ENCODE measurements at places on chromosomes 4 and X.

- no peak for DNase-seq
Measured at GRCh38 chrX:17682259-17682658, 55.0 kb upstream of the SCML1 start.

DNA sequence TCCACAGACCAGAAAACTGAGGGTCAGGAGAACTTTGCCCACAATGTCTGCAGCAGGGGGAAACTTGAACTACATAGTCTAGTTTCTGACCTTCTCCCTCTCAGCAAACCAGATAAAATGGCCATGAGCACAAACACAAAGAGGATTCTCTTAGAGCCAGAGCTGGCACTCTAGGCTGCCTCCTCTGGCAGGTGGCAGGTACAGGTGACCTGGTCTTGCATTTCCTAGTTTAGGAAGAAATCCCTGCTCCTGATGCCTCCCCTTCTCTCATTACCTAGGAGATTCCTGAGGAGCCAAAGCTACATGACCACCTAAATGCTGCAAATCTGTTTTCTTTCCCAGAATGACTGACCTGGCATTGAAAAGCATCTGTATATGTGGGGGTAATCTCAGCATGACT, 45.1 kb downstream of the ARHGEF9 start:
- no peak for DNase-seq

DNA sequence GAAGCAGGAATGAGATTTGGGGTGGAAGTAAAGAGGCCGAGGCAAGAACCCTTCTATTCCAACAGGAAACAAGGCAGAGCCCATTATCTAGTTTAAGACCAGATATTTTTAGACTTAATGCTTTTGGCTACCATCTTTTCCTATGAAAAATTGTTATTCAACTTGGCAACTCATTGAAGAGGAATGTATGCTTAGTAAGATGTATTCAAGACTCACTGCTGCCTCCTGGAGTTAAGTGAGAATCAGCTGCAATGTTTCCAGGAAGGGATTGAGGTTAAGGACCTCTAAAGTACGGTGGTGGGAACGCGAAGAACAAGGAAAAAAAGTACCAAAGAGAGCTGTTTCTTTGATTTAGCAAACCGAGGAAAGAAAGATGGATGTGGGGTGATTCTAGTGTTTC, 89.1 kb downstream of the RAPGEF2 start:
- no peak for DNase-seq

DNA sequence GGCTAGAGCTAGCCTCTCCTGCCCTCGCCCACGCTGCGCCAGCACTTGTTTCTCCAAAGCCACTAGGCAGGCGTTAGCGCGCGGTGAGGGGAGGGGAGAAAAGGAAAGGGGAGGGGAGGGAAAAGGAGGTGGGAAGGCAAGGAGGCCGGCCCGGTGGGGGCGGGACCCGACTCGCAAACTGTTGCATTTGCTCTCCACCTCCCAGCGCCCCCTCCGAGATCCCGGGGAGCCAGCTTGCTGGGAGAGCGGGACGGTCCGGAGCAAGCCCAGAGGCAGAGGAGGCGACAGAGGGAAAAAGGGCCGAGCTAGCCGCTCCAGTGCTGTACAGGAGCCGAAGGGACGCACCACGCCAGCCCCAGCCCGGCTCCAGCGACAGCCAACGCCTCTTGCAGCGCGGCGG, at the start of gene AR:
Gene AR (plus strand): TSS at position 204 of the 400 bp plus-strand sequence. CDS start 1,126 bp downstream, outside the sequence.
- no peak for DNase-seq

DNA sequence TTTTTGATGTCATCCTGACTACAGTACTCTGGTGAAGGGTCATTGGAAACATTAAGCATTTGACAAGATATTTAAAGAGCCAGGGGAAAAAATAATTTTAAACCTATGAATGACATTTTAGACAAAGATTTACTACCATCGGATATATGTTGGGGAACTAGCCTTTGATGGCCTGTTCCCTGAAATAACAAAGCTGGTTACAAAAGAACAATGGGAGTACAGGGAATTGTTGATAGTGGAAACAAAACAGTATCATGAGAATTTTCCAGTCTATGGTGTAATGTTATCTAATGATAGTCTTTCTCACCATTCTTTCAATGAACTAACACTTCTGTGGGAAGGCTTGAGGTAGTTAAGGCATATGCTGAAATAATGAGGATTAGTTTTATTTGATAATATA, 125.9 kb upstream of the KLHL4 start:
- no peak for DNase-seq

- no peak for DNase-seq
Measured at GRCh38 chr4:186757696-186758355, 34.2 kb upstream of the FAT1 start.

- no peak for DNase-seq
Measured at GRCh38 chr4:123588631-123589241, 192.1 kb downstream of the SPRY1 start.

- no peak for DNase-seq
Measured at GRCh38 chr4:127555106-127555505, 77.7 kb upstream of the INTU start.

DNA sequence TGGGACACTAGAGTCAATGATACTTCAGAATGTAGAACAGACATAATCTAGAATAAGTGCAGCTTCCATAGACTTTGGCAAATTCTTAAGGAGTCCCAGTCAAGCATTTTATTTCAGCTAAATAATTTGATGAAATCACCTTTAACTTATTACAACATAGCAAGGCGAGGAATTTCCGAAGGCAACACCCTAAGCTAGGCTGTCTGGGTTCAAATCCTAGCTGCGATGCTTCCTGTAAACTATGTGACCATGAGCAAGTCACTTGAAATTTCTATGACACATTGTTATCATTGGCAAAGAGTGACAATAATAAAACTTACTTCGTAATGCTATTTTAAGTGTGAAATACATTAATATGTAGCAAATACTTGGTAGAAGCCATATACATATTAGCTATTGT, 679.1 kb downstream of the DMD start:
- no peak for DNase-seq

- no peak for DNase-seq
Measured at GRCh38 chr4:26055855-26056254, 141.8 kb downstream of the SMIM20 start.

DNA sequence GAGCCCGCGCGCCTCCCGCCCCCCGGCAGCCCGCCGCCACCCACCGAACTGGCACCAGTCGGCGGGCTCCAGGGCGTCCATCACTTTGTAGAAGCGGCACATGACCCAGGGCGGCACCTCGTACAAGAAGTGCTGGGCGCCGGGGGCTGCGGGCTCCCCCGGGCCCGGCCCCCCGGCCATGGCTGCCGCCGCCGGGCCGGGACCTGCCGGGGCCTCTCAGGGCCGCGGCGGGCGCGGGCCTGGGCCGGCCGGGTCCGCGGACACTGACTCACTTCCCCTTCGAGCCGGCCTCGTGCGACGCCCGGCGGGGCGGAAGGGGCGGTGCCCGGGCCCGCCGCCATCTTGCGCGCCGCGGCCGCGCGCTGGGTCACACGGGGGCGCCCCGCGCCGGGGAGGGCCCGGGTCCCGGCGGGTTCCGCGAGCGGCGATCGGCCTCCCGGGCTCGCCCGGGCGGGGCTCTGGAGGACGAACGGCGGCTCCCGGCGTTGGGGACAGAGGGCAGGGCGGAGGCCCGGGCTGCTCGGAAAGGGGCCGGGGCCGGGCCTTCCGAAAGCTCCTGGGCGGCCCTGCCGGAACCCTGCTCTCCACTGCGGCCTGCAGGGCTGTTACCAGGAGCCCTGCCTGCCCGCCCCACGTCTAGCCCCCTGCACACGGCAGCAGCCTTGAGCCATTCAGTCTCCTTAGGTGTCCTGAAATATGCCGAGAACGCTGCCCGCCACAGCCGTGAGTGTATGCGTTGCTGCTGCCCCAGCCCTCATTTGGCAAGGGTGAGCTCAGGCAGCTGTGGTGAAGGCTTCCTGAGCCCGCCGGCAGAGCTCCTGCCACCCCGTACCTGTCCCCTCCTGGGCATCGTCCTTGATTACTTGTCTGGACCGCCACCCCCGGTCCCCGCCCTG, at the start of gene IRAK1:
Gene IRAK1 (minus strand): TSS at position 270 of the 896 bp plus-strand sequence. CDS start 90 bp downstream, at position 180.
- peak; percentile 5 for DNase-seq

GRCh38 chr4:81069706-81070331, 39.3 kb downstream of the BMP3 start:
- DNase-seq = peak; percentile 47

GRCh38 chrX:578531-578930, 52.1 kb upstream of the SHOX start:
- DNase-seq = no peak

DNA sequence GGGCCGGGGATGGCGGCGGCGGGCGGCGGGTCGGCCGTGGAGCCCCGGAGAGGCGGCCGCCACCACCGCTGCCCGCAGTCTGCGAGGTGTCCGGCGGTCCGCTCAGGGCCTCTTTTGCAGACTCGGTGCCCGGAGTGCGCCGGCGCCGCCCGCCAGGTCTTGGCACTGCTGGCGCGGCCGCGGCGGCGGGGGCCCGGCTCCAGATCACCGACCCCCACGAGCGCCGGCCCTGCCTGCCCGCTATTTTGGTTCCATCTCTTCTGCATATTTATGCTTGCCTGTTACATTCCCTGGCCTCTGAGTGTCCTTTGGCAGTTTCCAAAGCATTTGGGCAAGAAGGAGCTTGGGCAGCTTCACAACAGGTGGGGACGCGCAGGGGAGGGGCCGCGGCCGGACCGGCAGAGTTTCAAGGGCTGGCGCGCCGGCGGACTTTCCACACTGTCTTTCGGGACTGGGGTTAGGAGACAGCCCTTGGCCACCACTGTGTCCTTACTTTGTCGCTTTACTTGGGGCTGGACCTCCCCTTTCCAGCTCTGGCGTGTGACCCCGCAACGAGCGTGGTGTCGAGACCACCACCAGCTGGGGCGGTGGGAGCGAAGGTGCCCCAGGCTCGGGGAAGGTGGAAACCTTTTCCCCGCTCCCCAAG, 668 bp upstream of the TAPT1 start:
- peak; percentile 33 for DNase-seq

- no peak for DNase-seq
Measured at GRCh38 chr4:155445306-155445705, 68.5 kb upstream of the MAP9 start.

DNA sequence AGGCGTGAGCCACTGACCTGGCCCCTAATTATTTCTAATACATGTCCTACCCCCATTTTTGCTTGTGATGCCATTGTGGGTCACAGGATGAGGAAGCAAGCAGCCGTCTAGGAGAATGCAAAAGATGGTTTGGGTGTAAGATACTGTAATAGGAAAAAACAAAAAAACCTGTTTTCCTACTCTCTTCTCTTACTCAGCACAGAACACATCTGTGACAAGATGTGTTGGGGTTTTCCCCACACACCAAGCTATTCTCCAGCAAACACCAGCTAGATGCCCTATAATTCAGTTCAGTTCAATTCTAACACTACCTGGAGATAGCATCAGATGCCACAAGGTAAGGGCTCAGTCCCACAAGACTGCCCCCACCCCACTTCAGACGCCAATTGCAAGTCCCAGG, 15.3 kb upstream of the HPRT1 start:
- no peak for DNase-seq

- DNase-seq = no peak
Measured at GRCh38 chr4:56253666-56254305, 133.5 kb downstream of the AASDH start.

DNA sequence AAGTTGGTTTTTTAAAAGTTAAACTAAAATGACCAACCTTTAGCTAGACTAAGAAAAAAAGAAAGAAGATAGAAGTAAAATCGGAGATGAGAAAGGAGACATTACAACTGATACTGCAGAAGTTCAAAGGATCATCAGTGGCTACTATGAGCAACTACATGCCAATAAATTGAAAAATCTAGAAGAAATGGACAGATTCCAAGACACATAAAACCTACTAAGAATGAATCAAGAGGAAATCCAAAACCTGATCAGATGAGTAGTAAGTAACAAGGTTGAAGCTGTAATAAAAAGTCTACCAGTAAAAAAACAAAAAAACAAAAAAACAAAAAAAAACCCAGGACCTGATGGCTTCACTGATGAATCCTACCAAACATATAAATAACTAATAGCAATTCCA, 16.1 kb downstream of the IQCM start:
- DNase-seq = no peak

Measured in KG1 (cell line).